ENCODE measurements at places on chromosomes 7 and 10.

- DNase-seq = no peak
These were observed 22.1 kb upstream of the SYPL1 start for GRCh38 chr7:106134241-106134640.

DNA sequence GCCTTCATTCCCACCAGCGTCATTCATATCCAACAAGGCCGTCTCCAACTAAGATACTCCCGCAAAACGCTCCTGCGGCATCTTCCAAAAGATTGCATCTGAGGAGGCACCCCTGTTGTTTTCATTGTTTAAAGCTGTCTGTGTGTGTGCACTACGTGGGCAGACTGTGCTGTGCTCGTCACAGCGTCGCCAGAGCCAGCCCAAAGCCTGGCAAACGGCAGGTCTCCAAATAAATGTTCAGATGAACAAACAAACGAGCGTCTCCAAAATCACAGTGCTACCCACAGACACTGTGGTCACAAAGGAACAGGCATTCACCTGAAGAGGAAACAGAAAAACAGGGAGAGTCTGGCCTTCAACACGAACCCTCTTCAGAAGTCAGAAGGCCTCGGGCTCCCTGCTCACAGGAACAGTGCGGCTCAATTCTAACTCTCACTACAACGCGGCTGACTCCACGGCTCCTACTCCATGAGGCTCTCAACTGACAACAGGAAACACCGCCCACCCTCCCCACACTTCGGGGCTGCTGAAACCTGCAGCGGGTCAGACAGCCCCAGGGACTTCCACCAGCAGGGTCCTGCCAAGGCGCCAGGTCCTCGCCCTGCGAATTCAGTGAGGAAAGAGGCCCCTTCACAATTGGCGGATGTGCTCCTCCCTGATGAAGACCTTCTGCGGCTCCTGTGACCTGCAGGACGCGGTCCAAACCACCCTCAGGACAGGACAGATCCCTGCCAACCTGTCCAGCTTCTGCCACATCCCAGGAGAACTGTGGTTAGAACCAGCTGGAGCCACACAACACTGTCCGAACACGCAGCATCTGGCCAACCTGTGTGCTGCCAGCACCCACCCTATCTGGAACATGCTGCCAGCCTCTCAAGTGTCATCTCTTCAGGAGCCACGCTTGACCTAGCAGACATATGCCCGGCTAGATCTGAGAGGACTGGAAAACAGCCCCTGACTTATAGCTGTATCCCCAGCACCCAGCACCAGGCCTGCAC lies 36.1 kb downstream of the MAD1L1 start:
- DNase-seq = no peak

DNA sequence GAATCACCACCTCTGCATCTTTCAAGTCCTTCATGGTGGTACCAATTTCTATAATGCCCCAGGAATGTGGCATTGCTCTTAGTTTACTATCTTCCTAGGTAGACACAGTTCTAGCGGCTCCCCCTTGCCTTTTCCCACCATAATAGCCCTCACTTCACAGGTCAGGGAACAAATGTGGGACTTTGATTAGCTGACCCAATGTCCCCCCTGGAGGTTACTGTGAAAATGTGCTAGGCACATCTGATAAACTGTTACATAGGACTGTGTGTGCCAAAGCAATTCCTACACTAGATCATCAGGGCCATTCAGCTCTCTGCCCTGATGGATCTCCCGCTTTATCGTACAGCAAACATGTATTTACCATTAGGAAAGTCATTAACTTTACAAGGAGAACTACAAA lies 94.0 kb downstream of the TWIST1 start:
- no peak for DNase-seq

GRCh38 chr7:155764438-155764793 lies 47.8 kb downstream of the SHH start:
- DNase-seq = peak; percentile 70

- DNase-seq = no peak
These were observed 24.2 kb upstream of the PFKFB3 start for GRCh38 chr10:6178581-6178980.

- no peak for DNase-seq
These were observed 162.9 kb upstream of the SMIM30 start for GRCh38 chr7:113281223-113281622.

GRCh38 chr7:85191383-85191782 lies 4.5 kb upstream of the SEMA3D start:
- DNase-seq = no peak

- DNase-seq = no peak
These were observed 423.8 kb upstream of the DPP6 start for GRCh38 chr7:153628406-153628805.

GRCh38 chr10:78248651-78249464 lies 215.2 kb downstream of the RPS24 start:
- DNase-seq = no peak

- DNase-seq = no peak
These were observed 105.2 kb upstream of the MGMT start for GRCh38 chr10:129361676-129362376.

DNA sequence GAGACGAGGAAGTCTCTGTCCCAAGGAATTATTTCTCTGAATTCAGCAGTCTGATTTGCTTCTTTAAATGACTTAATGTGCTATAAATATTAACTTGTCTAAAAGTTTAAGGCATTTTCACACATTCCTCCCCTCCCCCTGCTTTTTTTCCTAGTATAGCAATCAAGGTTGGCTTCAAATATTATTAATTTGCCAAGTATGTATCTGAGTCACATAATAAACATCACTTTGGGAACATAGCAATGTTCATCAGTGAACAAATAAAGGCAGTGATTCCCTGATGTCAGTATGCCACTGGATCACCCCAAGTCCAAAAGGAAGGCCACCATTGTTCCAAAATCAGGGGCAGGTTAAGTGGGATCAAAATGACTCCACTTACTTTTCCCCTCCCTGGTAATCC lies 40.5 kb downstream of the PDE6C start:
- no peak for DNase-seq

- DNase-seq = peak; percentile 74
These were observed 2.4 kb downstream of the CHST12 start for GRCh38 chr7:2405601-2406345.

GRCh38 chr7:31134246-31135188 lies 82.4 kb downstream of the ADCYAP1R1 start:
- peak; percentile 54 for DNase-seq

GRCh38 chr7:99615989-99616358 lies 772 bp upstream of the ZSCAN25 start:
- DNase-seq = no peak

DNA sequence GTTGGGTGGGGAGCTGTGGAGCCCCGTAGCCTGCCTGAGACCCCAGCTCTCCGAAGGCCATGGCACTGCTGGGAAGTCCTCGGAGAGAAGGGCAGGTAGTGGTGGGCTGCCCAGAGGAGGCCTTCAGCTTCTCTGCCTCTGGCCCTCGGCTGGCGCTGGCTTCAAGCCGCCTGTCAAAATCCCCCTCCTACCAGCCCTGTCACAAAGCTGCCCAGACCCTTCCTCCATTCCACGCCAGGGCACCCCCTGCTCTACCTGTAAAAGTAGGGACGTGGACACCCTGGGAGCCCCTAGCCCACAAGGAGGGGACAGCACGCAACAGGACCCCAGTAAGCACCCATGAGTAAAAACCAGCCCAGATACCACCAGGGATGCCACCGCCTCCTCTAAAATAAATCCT lies 31.6 kb downstream of the MAD1L1 start:
- DNase-seq = no peak

Measured in activated CD4-positive, alpha-beta T cell treated with anti-CD3 and anti-CD28 coated beads, Interleukin-2, amount 50 U/mL, for 48 hours (primary cell).